ENCODE measurements at places on chromosomes 7 and 10.

DNA sequence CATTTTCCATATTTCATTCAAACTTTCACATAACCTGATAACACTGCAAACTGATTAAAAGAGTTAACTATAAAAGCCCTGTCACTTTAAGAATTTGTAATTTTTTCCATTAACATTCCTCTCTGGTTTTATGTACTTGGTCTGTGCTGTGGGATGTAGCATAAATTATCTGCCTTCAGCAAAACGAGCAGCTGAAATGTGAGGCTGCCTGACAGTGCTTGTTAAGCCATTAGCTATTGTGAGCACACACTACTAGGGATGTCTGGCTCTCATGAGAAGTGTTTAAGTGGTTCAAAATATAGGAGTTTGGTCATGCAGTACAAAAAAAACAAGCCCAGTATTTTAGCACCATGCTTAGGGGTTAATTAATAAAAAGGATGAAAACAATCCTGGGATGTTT lies 63.0 kb downstream of the HOXA1 start:
- DNase-seq = peak; percentile 63

DNA sequence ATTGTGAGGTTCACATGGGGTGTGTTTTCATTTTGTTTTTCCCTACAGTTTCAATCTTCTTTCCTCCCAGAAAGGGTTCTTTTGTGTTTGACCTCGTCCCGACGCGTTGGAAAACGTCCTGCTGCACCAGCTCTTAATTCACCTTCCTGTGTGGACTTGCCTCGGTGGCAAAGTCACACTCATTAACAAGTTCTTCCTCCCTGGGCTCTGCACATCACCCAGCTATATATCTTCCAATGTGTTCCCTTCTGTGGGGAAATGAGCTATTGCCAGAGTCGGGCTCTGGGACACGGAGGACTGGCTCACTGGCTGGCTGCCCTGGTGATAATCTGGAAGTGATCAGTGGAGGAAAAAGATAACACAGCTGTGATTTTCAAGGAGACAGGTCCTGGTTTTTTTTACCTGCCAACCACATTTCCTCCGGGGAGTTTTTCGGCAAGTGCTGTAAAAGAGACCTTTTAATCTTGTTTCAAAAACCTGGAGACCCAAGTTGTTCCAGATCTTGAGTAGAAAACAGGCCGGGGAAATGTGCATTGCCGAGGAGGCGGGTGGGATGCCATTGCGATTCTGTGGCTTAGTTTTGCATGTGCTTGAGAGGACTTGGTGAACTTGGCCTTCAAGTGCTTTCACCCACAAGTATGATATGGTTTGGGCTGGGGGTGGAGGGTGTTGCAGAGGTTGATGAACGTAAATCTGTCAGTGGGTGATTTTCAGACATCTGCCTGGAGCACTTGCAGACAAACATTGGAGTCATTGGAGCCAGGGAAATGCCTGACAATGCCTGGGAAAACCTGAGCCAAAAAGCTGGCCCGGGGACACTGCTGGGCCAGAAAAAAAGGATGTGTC lies 96.5 kb upstream of the CREB5 start:
- peak; percentile 74 for DNase-seq

DNA sequence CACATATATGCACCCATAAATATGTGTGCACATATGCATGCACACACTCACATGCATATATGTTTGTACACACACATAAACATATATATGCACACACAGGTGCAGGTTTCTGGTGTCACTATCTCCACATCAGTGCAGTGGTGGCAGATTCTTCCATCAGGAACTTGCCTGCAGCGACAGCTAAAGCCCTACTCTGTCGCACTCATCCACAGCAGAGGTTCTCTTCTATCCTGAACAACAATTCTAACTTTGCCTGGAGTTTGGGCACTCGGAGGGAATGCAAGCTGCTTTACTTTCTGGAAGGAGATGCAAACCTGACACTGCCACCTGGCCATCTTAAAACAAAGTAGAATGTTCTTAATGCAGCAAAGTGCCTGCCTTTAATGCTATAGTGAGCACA lies 745.8 kb downstream of the GRID1 start:
- no peak for DNase-seq

DNA sequence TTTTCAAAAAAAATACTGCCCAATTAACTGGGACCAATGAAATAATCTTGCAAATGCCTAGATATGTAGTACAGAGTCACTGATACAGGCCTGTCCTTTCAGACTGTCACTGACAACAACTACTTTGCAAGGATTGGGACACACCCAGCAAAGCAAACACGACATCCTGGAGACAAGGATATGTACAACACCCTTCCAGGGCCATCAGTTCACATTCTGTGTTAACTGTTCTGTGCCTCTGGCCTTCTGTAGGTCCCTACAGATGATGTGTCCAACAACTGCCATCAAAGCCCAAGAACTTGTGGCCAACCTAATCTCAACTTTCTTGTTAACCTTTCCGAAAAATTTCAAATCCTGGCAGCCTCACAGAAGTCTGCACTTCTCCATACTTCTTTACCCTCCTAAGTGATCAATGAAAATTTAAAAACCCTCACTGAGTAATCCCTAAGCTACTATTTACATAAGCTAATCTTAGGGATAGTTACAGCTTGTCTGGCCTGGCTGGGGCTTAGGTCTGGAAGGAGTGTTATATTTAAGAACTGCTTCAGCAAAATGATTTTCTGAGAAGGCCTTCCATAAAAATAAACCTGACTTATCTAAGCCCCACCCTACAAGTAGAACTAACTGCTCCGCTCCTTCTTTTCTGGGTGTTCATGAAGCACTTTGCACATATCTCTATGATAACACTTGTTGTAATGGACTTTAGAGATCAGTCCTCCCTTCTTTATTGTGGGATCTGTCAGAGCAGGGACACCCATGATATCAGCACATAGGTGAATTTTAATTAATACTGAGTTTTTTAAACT lies 21.0 kb downstream of the COBL start:
- DNase-seq = no peak

GRCh38 chr7:24707988-24708615 lies 49.2 kb downstream of the GSDME start:
- DNase-seq = peak; percentile 34

DNA sequence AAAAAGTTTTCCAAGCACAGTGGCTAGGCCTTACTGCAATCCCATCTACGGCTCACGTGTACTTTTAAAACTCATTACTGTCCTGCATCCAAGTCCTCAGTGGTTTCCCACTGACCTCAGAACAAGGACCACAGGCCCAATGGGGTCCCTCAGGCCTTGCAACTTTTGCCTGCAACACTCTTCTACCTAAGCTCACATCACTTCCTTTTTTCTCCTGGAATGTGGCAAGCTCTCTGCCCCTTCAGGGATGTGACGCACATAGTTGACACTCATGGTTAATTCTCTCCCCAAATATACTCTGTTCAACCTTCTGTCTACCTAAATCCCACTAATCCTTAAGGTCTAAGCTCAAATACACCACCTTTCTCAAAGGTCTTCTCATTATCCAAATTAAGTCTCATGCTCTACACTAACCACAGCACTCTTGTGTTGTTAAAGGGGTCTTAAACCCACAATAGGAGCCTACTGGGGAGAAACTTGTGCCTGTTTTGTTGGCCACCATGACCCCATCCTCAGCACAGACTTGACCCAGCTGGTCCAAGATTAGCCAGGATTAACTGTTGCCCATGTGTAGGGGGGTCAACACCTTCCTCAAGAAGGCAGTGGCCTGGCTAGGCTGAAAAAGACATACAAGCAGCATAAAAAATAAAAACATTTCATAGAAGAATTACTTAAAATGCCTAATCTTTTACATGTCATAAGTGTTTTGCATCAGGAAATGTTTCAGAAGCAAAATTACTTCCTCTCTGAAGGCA lies 15.2 kb downstream of the HNRNPF start:
- DNase-seq = no peak
